ENCODE measurements at places on chromosomes 16 and 17. TPM values are rescaled to one million over a fixed set of nuclear protein-coding genes. Genes with fewer than 3 reads are reported as not detected.

- DNase-seq = peak; percentile 41
Observed at GRCh38 chr16:46731691-46732555, 16.2 kb downstream of the MYLK3 start.

GRCh38 chr17:46958041-46958591 lies 20.9 kb downstream of the RPRML start:
- DNase-seq = no peak

DNA sequence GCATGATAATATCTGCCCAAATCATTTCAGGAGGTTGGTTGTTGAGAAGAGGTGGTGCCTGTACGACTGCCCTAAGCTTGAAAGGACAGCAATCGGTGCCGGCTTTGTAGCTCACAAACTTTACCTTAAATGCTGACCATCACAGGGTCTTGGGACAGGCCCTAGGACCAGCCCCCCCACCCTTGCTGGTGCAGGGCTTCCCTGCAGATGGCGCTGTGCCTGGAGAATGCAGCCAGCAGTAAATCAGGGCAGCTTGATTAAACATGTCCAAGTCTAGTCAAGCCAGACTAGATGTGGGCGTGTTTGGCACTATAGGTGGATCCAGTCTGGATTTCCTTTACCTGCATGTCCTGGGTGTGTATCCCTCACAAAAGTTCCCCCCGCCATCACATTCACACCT lies 135.5 kb upstream of the CRHR1 start:
- DNase-seq = no peak

GRCh38 chr17:7352503-7352889 lies 534 bp downstream of the KCTD11 start:
- no peak for DNase-seq

GRCh38 chr17:78127239-78127887 lies 1.2 kb downstream of the TMC6 start:
- DNase-seq = peak; percentile 78

DNA sequence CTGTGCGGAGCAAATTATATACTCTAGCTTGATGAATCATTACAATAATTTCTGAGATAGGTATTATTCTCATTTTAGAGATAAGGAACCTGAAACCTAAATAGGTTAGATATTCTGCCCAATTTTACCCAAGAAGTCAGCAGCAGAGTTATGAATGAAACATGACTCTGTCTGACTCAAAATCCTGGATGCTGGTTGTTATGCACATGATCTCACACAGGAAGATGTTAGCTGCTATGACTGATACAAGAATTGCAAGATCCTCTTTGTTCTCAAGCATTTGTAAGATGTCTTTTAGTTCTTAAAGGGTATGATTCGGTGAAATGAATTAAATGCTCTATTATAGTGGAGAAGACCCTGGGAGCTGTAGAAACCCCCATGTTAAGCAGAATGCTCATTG lies 447.8 kb downstream of the KIF2B start:
- no peak for DNase-seq

- DNase-seq = no peak
Observed at GRCh38 chr16:90057738-90058173, 19.4 kb downstream of the PRDM7 start.

- DNase-seq = peak; percentile 39
Observed at GRCh38 chr16:81035975-81036750, 521 bp downstream of the ATMIN start.

- peak; percentile 71 for DNase-seq
Observed at GRCh38 chr17:35022536-35023063, 40.9 kb downstream of the RFFL start.

GRCh38 chr17:7018331-7018964 lies 4.4 kb upstream of the BCL6B start:
- DNase-seq = peak; percentile 62

DNA sequence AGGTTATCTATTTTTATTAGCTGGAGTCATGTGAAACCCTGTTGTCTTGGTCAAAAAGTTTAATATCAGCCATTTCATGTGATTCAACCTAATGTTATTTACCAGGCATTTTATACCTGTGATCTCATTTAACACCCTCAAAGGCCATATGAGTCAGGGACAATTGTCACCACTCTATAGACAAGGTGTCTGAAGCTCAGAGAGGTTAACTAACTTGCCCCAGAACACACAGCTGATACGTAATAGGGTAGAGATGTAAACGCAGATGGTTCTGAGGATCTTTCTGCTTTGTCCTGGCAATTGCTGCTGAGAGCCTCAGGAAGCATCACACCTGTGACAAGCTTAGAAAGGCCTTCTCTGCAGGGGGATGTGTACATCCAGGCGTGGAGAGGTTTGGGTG lies 4.9 kb downstream of the CD300A start:
- DNase-seq = no peak

- no peak for DNase-seq
Observed at GRCh38 chr16:17947637-17948036, 388.9 kb downstream of the NPIPA8 start.

GRCh38 chr16:54061454-54061853 lies 225.1 kb downstream of the IRX3 start:
- DNase-seq = no peak

GRCh38 chr17:15124264-15124595 lies 140.9 kb downstream of the PMP22 start:
- no peak for DNase-seq

GRCh38 chr17:41521574-41522261 lies 3.0 kb upstream of the KRT15 start:
- no peak for DNase-seq

GRCh38 chr17:37259030-37259735 lies 116.6 kb upstream of the C17orf78 start:
- DNase-seq = no peak

- DNase-seq = peak; percentile 27
Observed at GRCh38 chr17:42980766-42981397, 517 bp downstream of the RUNDC1 start.

- DNase-seq = no peak
Observed at GRCh38 chr16:6281274-6281673, 1051.4 kb upstream of the RBFOX1 start.

DNA sequence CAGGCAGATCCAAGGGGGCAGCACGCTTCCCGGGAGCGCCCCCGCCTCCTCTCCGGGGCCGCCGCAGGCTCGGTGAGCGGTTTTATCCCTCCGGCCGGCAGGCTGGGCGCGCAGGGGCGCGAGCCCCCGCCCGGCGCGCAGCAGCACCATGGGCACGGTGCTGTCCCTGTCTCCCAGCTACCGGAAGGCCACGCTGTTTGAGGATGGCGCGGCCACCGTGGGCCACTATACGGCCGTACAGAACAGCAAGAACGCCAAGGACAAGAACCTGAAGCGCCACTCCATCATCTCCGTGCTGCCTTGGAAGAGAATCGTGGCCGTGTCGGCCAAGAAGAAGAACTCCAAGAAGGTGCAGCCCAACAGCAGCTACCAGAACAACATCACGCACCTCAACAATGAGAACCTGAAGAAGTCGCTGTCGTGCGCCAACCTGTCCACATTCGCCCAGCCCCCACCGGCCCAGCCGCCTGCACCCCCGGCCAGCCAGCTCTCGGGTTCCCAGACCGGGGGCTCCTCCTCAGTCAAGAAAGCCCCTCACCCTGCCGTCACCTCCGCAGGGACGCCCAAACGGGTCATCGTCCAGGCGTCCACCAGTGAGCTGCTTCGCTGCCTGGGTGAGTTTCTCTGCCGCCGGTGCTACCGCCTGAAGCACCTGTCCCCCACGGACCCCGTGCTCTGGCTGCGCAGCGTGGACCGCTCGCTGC lies 832 bp downstream of the CDK5R1 start:
- DNase-seq = no peak

- no peak for DNase-seq
Observed at GRCh38 chr17:47188271-47188875, 722 bp downstream of the CDC27 start.

DNA sequence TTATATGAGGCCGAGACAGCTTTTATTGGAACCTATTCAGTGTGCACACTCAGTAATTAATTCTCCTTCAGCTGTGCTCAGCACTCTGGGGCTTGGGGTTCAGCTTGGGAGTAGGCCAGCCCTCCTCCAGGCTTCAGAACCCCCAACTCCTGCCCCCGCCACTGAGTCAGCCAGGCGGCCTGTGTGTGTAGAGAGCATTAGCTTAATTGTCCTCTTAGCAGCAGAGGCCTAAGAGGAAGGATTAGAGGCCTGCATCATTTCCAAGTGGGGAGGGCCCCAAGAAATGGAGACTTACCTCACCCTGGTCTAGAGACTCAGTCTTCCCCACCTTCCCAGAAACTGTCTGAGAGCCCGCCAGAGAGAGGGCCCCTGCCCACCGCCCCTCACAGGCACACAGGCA lies 772 bp downstream of the PRSS53 start:
- DNase-seq = no peak

DNA sequence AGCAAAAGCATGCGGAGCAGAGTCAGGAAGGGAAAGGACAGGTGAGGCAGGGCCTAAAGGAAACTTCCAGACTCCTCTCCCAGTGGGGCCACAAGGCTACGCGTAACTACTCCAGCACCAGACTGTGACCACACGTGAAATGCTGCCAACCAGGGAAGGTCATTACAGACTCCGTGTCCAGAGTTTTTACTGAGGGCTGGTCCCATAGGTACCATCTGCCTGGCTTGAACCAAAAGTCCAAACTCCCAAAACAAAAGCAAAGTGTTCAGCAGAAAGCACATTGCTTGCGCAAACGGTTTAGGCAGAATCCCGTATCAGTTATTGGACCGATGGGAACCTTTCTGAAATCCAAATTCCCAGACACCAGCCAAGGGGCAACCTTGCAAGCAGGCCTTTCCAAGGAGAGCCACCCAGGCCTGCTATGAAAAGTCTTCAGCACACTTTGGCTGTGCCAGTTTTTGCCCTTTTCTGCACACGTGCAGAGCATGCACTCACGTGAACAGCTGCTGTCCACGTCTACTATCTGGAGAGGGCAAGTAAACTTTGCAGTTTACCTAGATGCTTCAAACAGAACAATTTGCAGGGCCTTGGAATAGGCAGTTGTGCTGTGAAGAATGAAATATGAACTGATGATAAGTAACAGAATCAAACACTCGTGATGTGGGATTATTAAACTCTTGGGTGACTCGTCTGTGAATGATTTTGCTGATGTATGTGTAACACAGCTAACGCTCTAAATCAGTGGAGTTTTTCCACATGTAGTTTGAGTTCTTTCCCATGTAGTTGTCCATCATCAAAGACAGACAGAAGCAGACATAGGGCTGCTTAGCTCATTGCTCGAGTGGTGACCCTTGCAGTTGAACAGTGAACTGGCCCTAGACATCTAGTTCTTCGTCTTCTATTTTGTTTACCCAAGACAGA lies 58.1 kb upstream of the CRISPLD2 start:
- no peak for DNase-seq

The ZKSCAN2 gene
- total RNA-seq = 5.5 TPM

The AMDHD2 gene
- 7.3 TPM for total RNA-seq

The AHSP gene
- not detected for total RNA-seq

The CTRL gene
- 0.86 TPM for total RNA-seq

The KCNAB3 gene
- 0.15 TPM for total RNA-seq

The TPSG1 gene
- total RNA-seq = not detected

The PRSS33 gene
- total RNA-seq = not detected

The ITGAD gene
- total RNA-seq = not detected

The RPS6KB1 gene
- total RNA-seq = 27.6 TPM

The CCDC200 gene
- total RNA-seq = not detected

The TBC1D3H gene
- total RNA-seq = not detected

Measured in heart right ventricle (tissue), 16 donors.